ENCODE measurements at places on chromosomes 3 and 15.
A peak's percentile ranks its signal among the peaks of the same experiment; 100 is the strongest.

- no peak for DNase-seq
Measured at GRCh38 chr3:69750549-69750948, 11.3 kb downstream of the MITF start.

- DNase-seq, result no peak
Measured at GRCh38 chr15:56394909-56395308, 29.7 kb downstream of the TEX9 start.

DNA sequence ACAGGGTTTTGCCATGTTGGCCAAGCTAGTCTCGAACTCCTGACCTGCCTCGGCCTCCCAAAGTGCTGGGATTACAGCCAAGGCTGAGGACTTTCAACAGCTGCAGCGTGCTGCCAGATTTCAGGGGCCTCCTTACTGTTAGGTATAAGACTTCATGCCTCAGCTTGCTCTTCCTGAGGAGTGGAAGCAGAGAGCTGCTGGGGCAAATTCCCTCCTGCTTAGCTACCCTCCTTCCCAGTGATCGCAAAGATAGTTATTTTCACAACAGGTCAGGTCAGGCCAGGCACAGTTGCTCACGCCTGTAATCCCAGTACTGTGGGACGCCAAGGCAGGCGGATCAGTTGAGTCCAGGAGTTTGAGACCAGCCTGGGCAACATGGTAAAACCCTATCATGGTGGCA, 2.6 kb upstream of the CPNE9 start:
- no peak for DNase-seq

DNA sequence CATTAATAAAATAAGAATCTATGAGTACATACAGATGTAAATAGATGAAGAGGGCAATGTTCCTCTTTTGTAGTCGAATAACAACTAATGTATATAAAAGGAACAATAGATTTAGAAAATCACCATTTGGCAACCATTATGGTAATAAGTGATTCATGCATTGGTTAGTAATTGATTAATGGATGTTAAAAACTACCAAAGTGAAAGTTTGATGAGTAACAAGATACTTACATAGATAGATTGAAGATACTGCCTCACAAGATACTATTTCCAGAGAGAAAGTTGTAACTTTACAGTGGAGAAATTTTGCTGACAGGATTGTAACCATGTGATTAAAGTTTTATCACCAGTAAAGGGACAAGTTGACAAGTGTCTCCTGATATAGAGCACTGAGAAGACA, 55.0 kb downstream of the TCF12 start:
- no peak for DNase-seq

DNA sequence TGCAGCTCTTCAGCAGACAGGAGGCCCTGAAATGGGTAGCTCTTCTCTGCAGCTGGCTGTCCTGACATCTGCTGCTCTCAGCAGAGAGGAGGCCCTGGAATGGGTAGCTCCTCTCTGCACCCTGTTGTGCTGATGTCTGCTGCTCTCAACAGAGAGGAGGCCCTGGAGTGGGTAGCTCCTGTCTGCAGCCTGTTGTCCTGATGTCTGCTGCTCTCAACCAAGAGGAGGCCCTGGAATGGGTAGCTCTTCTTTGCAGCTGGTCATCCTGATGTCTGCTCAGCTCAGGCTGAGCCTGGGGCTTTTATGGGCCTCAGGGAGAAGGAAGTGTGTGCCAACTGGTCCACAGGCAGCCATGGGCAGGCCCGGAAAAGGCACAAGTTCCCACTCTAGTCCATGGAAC, 66.6 kb downstream of the PIK3CB start:
- DNase-seq, result no peak

GRCh38 chr15:90004671-90005070, 3.5 kb downstream of the ZNF710 start:
- DNase-seq, result peak; percentile 96
